Stimulated activated naive CD4-positive, alpha-beta T cell treated with Interleukin-2 at 50 U/mL for 16 hours (primary cell): ENCODE measurements at places on chromosomes 7 and 10.
A peak's percentile ranks its signal among the peaks of the same experiment; 100 is the strongest.

DNA sequence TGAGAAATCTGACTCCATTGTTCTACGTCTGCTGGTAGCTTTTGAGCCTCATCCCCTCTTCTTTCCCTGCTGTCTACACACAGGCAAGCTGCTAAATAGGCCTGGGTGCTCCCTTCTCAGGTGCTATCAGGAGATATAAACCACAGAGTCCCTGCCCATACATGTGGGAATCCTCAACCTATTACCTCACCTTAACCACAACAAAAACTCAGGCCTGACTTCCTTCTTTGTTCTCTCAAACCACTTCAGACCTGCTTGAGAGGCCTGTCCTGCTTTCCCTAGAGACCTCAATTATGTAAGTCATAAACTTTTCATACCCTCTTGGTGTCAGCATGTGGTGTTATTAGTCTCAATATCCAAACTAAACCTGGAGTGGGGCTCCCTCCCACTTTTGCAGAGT lies 75.0 kb upstream of the MAGI2 start:
- no peak for DNase-seq

DNA sequence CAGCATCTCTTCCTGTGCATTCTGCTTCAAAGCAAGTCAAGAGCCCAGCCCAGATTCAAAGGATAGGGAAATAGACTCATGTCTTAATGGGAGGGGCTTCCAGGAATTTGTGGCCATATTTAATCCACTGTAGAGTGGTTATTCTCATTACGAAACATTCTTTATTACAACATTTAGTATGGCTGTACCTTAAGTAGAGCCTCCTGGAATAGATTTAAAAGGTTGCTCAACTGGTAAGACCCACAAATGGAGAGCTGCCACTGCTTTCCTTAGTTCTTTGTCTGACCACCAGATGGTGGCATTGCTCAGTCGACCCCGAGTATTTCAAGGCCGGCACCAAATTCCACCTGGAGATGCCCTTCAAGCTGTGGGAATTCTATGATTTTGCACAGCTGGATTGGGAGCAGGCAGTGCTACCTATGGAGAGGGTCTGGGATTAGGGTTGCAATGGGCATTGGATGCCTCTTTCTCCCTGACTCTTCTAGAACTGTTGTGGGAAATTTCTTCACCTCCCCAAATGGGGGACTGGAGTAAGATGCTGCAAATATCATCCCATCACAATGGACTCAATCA lies 102.2 kb downstream of the RBM20 start:
- peak; percentile 30 for DNase-seq

- no peak for DNase-seq
Measured at GRCh38 chr7:18896343-18896975, 221.0 kb downstream of the TWIST1 start.

DNA sequence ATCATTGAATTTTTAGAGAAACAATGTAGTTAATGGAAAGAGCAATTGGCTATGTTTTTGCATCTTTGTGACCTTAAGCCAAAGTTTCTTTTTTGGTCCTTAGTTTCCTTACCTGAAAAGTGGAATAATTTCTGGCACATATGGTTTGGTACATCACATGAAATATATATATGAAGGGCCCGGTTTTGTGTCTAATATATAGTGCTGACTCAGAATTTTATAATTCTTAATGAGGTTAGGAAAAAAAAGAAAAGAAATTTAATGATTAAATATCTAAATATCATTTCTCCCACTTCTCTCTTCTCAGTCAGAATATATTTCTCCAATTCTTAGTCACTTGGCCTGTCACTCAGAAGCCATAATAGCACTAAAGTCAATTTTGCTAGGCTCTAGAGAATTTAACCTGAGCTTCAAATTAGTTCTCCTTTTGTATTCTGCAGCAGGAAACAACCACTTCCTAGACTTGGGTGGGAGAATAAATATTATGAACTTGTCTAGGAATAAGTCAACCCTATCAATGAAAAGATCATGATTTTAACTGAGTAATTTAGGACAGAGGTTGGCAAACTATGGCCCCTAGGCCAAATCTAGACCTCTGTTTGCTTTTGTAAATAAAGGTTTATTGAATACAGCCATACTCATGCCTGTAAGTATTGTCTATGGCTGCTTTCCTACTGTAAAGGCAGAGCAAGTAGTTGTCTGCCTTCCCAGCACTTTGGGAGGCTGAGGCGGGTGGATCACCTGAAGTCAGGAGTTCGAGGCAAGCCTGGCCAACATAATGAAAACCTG lies 34.6 kb downstream of the PPP1R9A start:
- DNase-seq, result no peak

- DNase-seq, result no peak
Measured at GRCh38 chr7:155161690-155162089, 91.6 kb downstream of the HTR5A start.

GRCh38 chr7:127911968-127912511 lies 119.2 kb downstream of the LRRC4 start:
- DNase-seq, result no peak

DNA sequence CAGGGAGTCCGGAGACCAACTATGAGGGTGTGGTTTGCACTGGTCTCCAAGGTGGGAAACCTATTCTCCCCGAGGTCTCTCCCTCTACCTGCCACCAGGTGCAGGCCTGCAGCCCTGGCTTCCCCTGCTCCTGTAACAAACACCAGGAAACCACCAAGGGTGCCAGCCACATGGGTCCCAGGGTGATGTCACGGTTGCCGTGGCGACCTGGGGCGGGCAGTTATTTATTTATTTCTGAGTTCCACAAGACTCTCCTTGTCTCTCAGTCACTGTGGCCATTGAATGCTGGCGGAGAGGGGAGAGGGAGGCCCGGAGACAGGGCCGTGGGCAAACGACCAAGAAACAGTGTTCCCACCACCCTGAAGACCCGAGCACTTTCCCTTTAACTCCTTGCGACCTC lies 27.0 kb downstream of the MMD2 start:
- DNase-seq, result no peak

DNA sequence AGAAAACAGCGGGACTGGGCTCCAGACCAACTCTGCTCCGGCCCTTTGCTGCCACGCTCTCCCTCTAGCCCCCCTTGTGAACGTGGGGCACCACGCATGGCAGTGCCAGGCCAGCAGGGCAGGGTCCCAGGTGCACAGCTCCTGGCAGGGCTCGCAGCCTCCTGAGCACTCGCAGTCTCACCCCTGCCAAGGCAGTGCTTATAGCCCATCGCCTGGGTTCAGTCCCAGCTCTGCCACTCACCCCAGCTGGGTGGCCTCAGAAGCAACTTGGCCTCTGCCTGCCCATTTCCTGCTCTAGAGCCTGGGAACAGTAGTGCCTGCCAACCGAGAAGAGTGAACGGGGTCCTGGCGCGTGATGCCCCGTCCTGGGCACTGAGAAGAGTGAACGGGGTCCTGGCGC lies 36.3 kb downstream of the CFAP46 start:
- no peak for DNase-seq

DNA sequence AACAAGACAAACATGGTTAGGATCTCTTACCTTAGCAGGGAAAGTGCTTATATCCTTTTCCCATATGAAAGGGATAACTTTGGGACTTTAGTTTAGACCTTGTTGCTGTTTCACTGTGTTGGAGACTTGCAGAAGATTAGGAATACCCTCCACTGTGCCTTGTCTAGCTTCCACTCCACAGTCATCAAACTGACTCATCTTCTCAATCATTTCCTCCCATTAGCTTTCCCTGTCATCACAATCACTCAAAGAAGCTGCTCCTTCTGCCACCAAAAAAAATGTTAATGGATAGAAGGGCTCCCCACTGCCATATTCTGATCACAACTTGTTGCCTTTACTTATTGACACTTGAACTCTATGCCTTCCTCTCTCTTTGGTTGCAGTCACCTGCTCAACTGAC lies 16.8 kb downstream of the GNG11 start:
- DNase-seq, result no peak

DNA sequence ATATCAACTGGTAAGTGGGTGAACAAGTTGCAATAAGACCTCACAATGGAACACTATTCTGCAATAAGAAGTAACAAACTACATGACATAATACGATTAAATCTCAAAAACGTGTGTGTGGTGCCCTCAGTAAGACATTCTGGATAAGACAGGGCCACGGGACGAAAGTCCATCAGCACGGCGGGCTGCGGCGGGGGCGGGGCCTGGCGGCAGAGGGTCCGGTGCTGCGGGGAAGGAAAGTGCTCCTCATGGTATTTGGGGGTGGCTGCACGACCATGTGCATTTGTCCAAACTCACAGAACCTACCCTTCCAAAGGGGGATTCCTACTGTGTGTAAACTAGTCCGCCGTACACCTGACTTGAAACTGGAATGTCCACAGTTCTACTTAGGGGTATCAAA lies 341.8 kb downstream of the TCERG1L start:
- no peak for DNase-seq

GRCh38 chr10:66555061-66555460 lies 370.8 kb upstream of the LRRTM3 start:
- no peak for DNase-seq

- no peak for DNase-seq
Measured at GRCh38 chr7:68266004-68266579, 1269.5 kb downstream of the TYW1 start.

- DNase-seq, result no peak
Measured at GRCh38 chr7:32670110-32671025, 175.1 kb downstream of the AVL9 start.

DNA sequence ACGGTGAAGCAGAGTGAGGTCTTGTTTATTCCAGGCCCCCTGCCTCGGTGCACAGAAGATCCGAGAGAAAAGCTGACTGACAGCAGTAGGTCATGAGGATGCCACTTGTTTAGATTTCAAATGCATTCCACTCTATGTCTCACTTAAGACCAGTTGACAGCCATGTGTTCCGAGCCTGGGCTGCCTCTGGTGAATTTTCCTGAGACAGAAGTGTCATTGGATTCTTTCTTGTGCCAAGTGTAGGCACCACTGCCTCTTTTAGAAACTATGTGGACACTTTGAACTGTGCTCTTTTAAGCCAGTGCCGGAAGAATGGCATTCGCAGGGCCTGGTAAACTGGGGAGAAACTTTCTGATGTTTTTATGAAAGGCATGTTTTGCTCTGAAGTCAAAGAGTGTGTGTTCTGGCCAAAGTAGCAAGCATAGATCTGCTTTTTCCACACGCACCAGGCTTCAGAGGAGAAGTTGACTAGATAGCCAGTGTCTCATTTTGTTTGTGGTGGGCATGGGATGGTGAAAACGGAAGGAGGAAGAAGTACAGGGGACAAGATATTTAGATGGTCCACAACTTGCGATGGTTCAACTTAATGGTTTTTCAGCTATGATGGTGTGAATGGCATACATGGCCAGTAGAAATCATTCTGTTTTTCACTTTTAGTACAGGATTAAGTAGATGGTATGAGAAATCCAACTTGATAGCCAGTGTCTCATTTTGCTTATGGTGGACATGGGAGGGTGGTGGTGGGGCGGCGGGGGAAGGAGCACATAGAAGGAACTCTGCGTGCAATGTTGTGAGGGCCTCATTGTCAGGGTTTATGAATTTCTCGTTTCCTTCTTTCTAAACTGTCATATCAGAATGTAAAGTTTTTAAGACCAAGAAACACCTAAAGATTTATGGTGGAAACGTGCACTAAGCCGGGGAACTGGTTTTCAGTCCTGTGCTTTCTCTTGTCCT lies 41.5 kb downstream of the CYP17A1 start:
- DNase-seq, result no peak
